ENCODE measurements at places on chromosomes 11 and 22. TPM values are rescaled to one million over a fixed set of nuclear protein-coding genes. Genes with fewer than 3 reads are reported as not detected.
A peak's percentile ranks its signal among the peaks of the same experiment; 100 is the strongest.

The TENM4 gene
- 29.6 TPM for total RNA-seq

The OR8D4 gene
- total RNA-seq, result not detected

The MUC2 gene
- total RNA-seq, result not detected

DNA sequence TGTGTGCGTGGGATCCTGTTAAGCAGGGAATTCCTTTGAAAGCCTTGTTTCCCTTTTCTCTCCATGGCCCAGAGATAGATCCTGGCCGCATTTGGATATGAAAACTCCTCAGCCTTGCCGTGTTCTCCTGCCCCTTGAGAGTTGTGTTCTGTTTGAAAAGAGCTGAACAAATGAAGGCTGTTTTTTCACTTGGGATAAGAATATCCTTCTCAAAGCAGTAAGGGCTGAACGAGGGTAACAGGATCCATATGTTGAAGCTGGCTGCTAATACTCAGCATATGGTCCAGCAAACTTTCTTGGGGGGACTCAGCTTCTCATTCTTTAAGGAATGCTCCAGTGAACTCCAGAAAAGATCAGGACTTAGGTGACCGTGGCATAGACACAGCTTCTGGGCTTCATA, 114.5 kb upstream of the TTC12 start:
- no peak for DNase-seq

- DNase-seq, result peak; percentile 19
Observed at GRCh38 chr11:118175031-118175992, 1.1 kb downstream of the SCN2B start.

DNA sequence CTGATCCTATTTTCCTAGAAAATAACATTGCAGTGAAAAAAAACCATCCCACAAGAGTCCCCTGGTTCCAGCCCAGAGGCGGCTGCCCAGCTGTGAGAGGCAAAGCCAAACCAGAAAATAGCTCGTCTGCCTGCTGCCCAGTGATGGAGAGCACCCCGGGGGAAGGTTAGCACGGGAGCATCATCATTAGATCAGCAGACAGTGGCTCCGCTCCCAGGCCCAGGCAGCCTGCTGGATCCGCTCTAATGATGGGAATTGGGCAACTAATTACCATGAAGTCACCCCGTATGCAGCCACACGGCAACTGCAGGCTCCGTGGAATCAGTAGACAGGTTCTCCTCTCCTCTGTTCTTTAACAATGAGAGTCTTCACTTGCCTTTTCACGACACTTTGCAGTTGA, 17.1 kb upstream of the B3GAT1 start:
- DNase-seq, result peak; percentile 56

GRCh38 chr11:118627566-118627965, 20.2 kb downstream of the PHLDB1 start:
- DNase-seq, result no peak

GRCh38 chr11:122344215-122344614, 228.2 kb upstream of the BLID start:
- DNase-seq, result no peak

- peak; percentile 45 for DNase-seq
Observed at GRCh38 chr11:61774411-61774810, 18.0 kb downstream of the TMEM258 start.

GRCh38 chr11:28981381-28981780, 873.2 kb downstream of the METTL15 start:
- DNase-seq, result no peak
